Stimulated activated CD8-positive, alpha-beta memory T cell treated with anti-CD3 and anti-CD28 coated beads, Interleukin-4, amount 100 ng/mL, for 1 hour (primary cell): ENCODE measurements at places on chromosomes 4 and X.

- no peak for DNase-seq
Observed at GRCh38 chrX:31165241-31166035, 93.6 kb upstream of the FTHL17 start.

GRCh38 chr4:16212138-16212782 lies 14.0 kb downstream of the TAPT1 start:
- DNase-seq: no peak

DNA sequence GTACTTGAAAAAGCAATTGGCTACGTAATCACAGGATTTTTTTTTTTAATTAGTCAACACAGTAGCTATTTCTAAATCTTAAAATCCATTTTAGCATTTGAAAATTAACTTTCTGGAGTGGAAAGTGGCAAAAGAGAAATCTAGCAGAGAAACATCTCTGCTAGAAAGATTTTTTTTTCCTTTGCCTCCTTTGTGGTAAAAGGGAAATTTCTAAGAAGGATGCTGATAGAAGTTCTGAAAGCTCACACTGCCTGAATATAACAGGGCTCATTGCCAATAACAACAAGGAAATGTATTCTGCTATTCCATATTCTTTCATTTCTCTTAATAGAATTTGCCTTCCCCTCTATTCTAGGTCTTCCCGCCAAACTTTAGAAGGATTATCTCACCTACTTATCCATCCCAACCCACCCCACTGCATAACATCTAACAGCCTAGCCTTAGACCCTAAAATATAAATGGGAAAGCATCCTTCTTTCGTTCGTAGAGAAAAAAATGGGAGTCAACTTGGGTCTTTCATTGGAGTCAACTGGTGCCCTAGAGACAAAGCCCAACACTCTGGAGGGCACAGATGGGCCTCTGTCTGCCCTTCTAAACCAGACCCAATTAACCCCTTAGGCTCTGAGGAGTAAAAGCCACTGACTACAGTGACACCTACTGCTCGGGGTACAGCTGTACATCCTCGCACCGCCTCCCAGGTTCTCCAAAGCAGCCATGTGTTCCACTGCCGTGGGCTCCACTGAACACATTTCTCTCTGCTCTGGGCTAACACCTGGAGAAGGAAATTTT lies 103.9 kb downstream of the MAML3 start:
- DNase-seq: no peak

DNA sequence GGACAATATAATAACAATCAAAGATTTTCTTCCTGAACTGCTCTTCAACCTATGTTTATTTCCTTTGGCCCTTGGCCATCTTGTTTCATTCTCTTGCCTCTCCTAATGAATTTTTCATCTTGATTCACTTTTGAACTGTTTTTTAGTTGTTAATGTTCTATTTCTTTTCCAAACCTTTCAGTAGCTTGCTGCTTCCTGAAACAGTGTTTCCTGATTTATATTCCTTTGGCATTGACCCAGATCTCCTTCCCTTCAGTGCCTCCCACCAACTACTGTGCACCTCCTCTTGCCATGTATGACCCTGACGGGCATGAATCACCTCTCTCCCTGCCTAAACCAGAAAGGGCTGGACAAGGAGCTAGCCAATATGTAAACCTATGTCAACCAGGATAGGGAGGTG lies 25.6 kb upstream of the SPP1 start:
- DNase-seq: no peak

GRCh38 chr4:92451782-92452181 lies 148.0 kb downstream of the GRID2 start:
- DNase-seq: no peak

DNA sequence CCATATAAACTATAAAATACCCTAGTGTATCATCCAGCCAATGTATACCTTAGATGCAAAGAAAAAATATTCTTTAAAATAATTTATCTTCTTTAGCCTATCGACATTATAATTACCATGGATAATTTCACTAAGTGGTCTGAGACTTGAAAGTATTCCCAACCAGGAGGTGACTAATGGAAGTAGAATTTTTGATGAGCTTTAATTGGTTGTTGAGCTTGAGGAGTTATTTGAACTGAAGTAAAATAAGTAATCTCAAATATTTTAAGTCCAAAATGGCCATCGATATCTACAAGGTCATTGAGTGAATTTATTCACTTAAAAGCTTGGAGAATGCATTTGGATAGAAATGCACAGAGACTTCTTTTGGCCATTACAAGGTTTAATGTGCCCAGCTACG lies 436.2 kb downstream of the TLL1 start:
- DNase-seq: no peak
